ENCODE measurements at places on chromosomes 6 and 20.

GRCh38 chr20:31746068-31746878 is 7.2 kb downstream of the TPX2 start:
- no peak for DNase-seq

DNA sequence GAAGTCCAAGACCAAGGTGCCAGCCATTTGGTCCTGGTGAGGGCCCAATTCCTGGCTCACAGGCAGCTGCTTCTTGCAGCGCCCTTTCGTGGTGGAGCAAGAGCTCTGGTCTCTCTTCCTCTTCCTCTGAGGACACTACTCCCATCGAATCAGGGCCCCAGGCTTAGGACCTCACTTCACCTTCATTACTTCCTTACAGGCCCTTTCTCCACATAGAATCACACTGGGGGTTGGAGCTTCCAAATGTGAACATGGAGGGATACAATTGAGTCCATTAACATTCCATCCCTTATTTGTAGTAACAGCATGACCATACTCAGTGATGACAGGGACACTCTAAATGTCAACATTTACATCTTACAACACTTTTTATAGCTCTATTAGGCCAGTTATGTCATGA is 2.3 kb downstream of the RAMACL start:
- no peak for DNase-seq

- no peak for DNase-seq
Observed at GRCh38 chr20:18578581-18578980, 9.3 kb upstream of the DTD1 start.

DNA sequence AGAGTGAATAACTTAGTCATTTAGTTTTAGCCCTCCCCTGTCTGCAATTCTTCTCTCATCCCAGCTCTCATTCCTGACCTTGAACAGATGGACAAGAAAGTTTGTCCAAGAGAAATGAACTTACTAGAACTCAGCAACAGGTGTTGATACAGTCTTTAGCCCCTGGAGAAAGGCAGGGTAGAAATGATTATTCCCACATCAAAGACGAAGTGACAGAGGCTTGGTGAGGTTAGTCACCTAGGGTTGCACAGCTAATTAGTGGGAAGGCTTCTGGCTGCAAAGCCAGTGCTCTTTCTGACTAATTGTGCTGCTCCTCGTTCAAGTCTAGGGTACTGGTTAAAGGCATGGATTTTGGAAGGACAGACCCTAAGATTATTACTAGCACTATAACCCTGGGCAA is 4.5 kb downstream of the ZDHHC14 start:
- DNase-seq, result no peak

- DNase-seq, result no peak
Observed at GRCh38 chr20:33660035-33660684, 2.0 kb upstream of the C20orf144 start.

DNA sequence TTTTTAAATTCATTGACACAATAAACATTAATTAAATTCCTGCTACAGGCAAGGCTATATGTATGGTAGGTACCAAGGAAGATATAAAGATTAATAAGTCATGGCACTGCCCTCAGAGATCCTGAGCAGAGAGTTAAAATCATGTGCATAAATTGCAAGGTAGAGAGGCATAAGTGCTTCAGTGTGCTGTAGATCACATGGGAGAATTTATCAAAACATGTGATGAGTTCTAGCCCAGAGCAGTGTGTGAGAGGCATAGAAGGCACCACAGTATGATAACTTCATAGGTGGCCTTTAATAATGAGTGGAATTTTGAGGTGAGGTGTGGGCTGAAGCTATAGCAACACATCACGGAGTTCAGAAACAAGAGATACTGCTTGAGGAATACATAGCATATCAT is 465.9 kb upstream of the RNF217 start:
- DNase-seq, result no peak

GRCh38 chr6:108841377-108841855 is 6.8 kb upstream of the ARMC2 start:
- no peak for DNase-seq

GRCh38 chr20:48171071-48171470 is 385.8 kb upstream of the SULF2 start:
- DNase-seq, result no peak

GRCh38 chr20:2946988-2947961 is 74.0 kb downstream of the PTPRA start:
- DNase-seq, result peak; percentile 47

All from Caco-2 (cell line).